ENCODE measurements at places on chromosomes 11 and 22. TPM values are rescaled to one million over a fixed set of nuclear protein-coding genes. Genes with fewer than 3 reads are reported as not detected.

TMEM41B gene
- total RNA-seq, result 21.4 TPM

OR8G5 gene
- not detected for total RNA-seq

IL18BP gene
- total RNA-seq, result 2.9 TPM

IGHMBP2 gene
- total RNA-seq, result 13.9 TPM

GLYATL2 gene
- total RNA-seq, result 0.18 TPM

OSBP gene
- total RNA-seq, result 27.8 TPM

DAGLA gene
- 7.4 TPM for total RNA-seq

STIM1 gene
- 26.6 TPM for total RNA-seq

PSMC3 gene
- total RNA-seq, result 192 TPM

CCDC89 gene
- total RNA-seq, result not detected

GNAZ gene
- 2.6 TPM for total RNA-seq

Data from A549 treated with AZD2906 at 1 μM for 4 hours (cell line).